ENCODE measurements at places on chromosomes 2 and 18.
A peak's percentile ranks its signal among the peaks of the same experiment; 100 is the strongest.

DNA sequence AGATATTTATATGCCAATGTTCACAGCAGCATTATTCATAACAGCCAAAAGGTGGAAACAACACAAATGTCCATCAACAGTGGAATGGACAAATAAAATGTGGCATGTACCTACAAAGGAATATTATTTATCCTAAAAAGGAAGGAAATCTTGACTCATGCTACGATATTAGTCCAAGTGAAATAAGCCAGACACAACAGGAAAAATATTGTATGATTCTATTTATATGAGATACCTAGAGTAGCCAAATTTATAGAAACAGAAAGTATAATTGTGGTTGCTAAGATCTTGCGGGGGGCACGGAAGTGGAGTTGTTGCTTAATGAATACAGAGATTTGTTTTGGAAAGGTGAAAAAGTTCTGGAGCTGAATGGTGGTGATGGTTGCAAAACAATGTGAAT, 33.0 kb upstream of the CCDC150 start:
- no peak for DNase-seq

- DNase-seq: no peak
Measured at GRCh38 chr18:8242151-8242696, 367.0 kb upstream of the RAB12 start.

DNA sequence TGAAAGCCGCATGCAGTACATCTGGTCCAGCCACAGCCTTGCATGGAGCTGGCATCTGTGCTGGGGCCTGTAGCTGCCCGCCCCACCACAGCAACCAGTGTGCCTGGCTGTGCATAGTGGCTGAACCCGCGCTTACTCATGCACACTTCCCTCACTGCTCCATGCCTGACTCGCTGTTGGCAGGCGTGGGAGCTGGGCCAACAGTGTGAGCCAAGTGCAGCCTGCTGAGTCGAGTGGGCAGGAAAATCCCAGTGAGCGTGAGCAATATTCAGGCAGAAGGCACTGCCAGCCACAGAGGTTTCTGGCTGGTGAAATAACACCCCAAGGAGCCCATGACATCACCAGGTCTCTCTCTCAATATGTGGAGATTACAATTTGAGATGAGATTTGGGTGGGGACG, 1674.1 kb upstream of the TMEFF2 start:
- DNase-seq: no peak

DNA sequence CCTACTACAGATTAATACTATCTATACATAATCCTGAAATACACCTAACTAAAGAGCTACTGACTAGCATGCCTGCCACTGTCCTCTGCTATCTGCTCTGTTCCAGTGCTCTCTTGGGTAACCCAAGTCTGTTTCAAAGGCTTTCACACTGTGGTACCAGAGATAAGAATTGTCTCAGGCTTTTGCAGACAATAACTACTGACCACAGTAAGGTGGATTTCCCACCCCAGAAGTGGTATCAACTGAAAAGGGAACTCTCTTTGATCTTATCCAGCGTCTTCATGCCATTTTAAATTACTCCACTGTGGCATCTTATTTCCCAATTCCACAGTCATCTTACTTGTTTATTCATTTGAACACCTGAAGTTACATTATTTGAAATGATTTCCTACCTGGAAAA, 190.2 kb downstream of the IKZF2 start:
- no peak for DNase-seq

- DNase-seq: no peak
Measured at GRCh38 chr2:36371070-36371874, 15.7 kb downstream of the CRIM1 start.

DNA sequence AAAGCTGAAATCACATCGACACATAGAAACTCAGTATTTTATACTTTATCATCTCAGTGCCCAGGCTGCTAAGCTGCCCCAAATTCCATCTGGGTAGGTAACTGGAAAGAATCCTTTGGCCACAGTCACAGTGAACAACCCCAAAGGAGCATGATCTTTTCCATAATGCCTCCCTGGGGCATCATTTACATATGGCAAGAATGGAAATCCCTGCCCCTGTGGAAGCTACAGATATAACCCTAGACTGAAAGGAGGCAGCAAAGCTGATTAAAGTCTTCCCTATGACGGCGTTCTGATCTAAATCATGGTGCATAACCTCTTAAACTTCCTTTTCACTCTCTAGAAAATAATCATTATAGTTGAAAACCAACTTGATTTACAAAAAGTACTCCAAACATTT, 41.5 kb downstream of the MAP3K19 start:
- DNase-seq: no peak

- peak; percentile 89 for DNase-seq
Measured at GRCh38 chr2:8882094-8882493, 44.7 kb upstream of the KIDINS220 start.
